ENCODE measurements at places on chromosomes 2 and 18.
A peak's percentile ranks its signal among the peaks of the same experiment; 100 is the strongest.

DNA sequence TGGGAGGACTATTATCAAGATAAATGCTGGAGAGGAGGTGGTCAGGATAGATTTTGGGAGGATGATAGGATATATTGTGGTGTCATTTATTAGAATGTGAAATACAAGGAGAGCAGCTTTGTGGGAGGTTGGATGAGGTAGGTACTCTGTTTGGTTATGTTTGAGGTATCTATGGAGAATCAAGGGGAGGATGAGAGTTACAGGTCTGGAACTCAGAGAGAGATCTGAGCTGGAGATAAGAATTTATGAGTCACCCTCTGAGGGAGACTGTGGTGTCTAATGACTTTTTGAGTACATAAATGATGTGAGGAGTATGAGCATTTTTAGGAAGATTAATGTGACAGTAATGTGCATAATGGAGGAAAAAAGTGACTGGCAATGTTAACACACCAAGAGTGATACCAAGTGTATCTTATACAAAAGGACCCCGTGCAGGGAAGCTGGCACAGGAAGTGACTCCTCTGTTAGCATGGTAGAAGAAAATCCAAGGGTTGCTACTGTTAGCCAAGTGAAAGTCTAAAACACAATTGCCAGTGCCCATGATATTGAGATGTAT is 48.2 kb downstream of the CRIM1 start:
- no peak for DNase-seq

DNA sequence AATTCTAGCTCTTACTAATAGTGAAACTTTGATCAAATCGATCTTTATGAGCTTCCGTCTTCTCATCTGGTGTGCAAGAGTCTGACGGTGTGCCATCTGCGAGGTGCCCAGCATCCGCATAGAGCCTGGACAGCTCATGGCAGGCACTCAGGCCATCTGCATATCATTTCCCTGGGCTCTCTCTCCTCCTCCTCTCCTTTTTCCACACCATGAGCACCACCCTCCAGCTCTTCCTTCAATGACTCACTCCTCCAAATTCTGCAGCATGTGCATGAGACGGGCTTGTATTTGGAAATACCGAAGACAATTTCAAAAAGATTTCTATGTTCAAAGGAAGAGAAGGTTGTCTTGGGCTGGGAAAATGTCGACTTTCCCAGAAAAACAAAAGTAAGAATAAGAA is 161.1 kb downstream of the CCBE1 start:
- DNase-seq = no peak

GRCh38 chr2:11941201-11942177 is 195.1 kb downstream of the LPIN1 start:
- no peak for DNase-seq

- no peak for DNase-seq
These were observed 466.1 kb downstream of the TGIF1 start for GRCh38 chr18:3916082-3916481.

- no peak for DNase-seq
These were observed 44.7 kb upstream of the INHBB start for GRCh38 chr2:120301284-120301683.

- no peak for DNase-seq
These were observed 26.8 kb downstream of the ITM2C start for GRCh38 chr2:230891509-230891908.

DNA sequence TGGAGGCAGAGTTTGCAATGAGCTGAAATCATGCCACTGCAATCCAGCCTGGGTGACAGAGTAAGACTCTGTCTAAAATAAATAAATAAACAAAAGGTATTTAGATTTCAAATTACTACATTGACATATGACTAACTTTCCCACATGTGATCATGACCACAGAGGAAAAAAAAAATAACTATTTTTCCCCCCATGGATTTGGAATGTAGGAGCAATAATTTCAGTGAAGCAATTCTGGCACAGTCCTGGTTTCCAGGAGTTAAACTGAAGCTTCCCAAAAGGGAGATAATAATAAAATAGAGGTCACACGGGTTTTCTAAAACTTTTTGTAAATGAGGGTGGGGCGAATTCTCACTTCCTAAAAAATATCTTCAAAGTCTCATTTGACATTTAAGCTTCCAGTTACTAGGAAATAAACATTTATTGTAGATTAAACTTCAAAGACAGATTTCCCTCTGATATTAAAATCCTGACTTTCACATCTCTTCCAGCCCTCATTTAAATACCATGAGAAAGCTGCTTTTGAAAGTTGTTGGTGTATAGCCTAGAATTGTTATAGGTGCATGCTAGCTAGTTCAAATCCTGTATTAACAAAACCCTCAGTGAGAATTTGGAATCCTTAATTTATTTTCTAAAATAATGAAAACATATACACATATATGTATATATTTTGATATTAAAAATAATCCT is 20.7 kb downstream of the SLC19A3 start:
- DNase-seq = no peak

GRCh38 chr2:216829533-216829932 is 30.3 kb downstream of the TNP1 start:
- peak; percentile 85 for DNase-seq

- DNase-seq = no peak
These were observed 510.1 kb downstream of the DCC start for GRCh38 chr18:52850031-52850560.

GRCh38 chr2:58557176-58557575 is 316.1 kb upstream of the FANCL start:
- no peak for DNase-seq

DNA sequence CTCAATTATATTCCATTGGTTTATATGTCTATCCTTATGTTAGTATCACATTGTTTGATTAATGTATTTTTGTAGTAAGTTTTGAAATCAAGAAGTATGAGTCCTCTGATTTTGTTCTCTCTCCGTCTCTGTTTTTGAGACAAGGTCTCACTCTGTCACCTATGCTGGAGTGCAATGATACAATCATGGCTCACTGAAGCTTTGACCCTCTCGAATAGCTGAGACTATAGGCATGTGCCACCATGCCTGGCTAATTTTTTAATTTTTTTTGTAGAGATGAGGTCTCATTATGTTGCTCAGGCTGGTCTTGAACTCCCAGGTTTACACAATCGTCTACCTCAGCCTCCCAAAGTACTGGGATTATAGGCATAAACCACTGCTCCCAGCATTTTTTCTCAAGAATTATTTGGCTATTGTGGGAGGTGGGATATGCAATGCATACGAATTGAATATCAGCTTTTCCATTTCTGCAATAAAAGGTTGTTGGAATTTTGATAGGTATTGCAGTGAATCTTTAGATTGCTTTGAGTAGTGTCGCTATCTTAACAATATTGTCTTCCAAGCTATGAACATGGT is 17.7 kb upstream of the GORASP2 start:
- DNase-seq = no peak

- no peak for DNase-seq
These were observed 593.9 kb upstream of the NETO1 start for GRCh38 chr18:73461780-73462059.

DNA sequence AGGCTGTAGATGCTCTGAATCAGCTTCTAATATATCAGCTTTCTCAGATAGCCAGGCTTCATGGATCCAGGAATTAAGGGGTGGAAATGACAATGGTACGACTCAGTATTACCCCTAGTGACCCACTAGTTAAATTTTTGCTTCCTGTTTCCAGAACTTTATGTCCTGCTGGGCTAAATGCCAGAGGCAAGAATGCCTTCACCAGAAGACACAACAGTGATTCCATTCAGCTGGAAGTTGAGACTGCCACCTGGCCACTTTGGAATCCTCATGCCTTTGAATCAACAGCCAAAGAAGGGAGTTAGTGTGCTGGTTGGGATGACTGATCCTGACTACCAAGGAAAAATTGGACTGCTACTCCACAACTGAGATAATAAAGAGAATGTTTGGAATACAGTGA is 239.1 kb downstream of the ASXL3 start:
- no peak for DNase-seq

DNA sequence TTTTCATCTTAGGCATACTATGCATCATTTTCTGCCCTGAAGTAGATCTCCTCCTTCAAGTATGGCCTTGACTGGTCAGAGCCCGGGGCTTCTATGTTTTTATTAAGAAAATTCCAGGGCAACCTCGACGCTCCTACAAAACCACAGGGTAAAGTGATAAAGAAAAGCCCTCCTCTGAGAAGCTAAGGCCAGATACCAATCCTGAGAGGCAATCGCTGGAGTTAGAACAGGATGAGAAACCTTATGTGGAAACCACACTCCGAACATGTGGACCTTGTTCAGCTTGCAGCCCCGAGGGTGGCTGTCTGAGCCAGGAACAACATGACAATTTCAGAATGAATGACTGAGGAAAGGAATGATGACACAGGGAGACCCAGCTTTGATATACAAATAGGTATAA is 35.6 kb downstream of the RMC1 start:
- DNase-seq = no peak

DNA sequence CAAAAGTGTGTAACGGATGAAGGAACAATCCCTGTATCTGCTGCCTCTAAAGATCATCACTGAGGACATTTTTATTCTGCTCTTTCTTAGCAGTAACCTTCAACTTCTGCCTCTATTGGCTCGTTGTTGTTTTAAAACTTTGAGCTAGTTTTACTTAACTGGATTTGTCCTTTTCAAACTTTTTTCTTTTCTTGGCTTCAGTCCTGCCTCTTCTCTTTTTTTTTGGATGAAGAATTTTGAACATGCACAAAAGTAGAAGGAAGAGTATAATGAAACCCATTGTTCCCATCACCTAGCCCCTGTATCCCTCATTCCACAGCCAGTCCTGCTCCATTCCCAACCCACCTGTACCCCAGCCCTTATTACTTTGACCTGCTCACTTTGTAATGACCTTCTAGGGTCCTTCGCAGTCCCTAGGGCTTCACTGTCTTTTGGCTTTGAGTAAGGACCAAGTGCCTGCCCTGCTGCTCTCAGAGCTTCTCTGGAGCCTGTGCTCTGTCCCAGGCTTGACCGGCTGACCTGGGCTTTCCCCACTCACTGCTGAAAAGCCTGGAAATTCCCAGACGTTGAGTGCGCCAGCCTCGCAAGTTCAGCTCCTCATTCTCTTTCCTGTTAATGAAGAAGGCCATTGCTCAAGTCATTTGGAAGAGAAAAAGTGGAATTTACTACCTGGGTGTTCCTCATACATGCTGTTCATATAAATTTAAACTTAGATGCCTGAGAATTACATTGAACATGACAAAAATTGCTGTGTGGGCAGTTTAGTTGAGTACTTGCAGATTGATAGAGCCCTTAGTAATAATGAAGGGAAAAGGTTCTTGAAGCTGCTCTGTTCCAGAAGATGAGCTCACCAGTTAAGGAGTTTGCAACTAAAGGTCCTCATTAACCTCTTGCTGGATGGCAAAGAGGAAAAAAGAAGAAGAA is 149.3 kb upstream of the ALPP start:
- no peak for DNase-seq

- DNase-seq = no peak
These were observed 294.5 kb downstream of the CCDC178 start for GRCh38 chr18:33146014-33146413.

DNA sequence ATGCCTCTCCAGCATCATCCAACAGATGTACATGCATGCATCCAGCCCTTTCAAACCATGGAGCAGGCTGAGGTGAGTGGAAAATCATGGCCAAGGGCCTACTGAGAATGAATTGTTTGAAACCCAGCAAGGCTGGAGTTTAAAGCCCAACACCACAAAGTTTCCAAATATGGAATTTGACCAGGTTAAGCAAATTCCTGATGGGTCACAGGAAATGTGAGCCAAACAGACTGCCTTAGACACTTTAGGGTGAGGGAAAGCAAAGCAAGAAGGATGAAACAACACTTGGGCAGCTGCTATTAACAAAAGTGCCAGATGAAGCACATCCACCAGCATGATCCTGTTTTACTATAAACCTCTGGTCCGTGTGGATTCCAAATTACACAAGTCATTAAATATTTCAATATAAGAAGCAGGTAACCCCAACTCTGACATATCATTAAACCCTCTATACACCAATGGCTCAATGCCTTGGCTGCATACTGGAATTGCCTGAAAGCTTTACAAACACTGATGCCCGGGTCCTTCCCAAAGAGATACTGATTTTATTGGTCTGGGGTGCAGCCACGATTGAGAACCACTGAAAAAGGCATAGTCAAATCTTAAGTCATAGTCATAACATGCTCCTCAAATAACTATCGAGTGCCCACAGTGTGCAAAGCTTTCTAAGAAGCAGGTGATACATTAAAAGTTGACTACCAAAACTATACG is 9.1 kb downstream of the KLF7 start:
- DNase-seq = no peak

- DNase-seq = no peak
These were observed 48.5 kb downstream of the WDR33 start for GRCh38 chr2:127762441-127762840.

GRCh38 chr2:215904101-215904500 is 109.2 kb downstream of the MREG start:
- DNase-seq = no peak

- no peak for DNase-seq
These were observed 185.6 kb downstream of the RTP5 start for GRCh38 chr2:242054881-242055801.

- peak; percentile 84 for DNase-seq
These were observed 15.0 kb downstream of the HS1BP3 start for GRCh38 chr2:20635675-20636584.

GRCh38 chr2:33709951-33710350 is 110.9 kb upstream of the FAM98A start:
- DNase-seq = no peak

- no peak for DNase-seq
These were observed 31.4 kb downstream of the MYL12B start for GRCh38 chr18:3293196-3293951.

GRCh38 chr2:36271266-36271665 is 84.3 kb upstream of the CRIM1 start:
- DNase-seq = no peak

Data from COR-L47 (cell line).